ENCODE measurements at places on chromosomes 4 and X. TPM values are rescaled to one million over a fixed set of nuclear protein-coding genes. Genes with fewer than 3 reads are reported as not detected.

EDNRA gene
- polyA plus RNA-seq: not detected

DNA sequence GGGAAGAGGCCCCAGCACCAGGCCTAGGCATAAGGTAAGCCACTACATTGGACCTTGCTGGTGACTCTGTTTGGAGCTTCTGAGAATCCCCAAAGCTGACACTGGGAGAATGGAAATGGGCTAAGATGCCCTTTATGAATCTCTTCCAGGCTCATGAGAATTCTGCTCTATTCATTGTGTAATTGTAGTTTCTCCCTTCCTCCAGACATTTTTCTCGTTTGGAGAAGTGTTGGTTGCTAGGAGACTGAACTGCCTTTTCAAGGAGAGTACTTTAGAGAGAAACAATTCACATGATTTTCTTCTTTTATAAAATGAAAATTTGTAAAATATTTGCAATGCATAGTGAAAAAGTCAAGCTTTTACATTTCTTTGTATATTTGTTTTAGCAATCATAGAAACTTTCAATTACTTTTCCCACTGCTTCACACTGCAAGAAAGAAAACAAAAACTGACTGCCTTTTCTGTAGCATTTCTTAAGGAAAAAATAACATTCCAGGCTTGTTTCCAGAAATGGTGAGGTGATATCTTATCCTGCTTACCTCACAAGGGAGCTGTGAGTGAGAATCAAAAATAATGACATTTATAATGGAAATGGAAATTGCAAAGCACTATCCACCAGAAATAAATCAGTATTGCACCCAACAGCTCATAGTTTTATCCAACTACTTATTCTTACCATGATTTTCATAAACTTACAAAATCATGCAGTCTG lies 24.9 kb upstream of the DCHS2 start:
- no peak overlapping the region for H3K4me3 ChIP-seq
- peaks cover 5% of the 10 kb centered on the region for H3K27me3 ChIP-seq
- no peaks in the 10 kb centered on the region for H3K36me3 ChIP-seq
- H3K27ac ChIP-seq: no peak overlapping the region
- DNase-seq: no peak

DNA sequence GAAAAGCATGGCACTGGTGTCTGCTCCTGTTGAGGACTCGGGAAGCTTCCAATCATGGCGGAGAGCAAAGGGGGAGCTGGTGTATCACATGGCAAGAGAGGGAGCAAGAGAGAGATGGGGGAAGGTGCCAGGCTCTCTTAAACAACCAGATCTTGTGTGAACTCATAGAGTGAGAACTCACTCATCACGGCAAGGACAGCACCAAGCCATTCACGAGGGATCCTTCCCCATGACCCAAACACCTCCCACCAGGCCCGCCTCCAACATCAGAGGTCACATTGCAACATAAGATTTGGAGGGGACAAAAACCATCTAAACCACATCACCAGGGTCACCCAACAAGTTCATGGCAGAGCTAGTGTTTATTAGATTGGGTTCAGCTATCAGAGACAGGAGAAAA lies 218.7 kb upstream of the BCOR start:
- H3K36me3 ChIP-seq: no peaks in the 10 kb centered on the region
- no peaks in the 10 kb centered on the region for H3K4me1 ChIP-seq
- no peak overlapping the region for H3K27ac ChIP-seq

DNA sequence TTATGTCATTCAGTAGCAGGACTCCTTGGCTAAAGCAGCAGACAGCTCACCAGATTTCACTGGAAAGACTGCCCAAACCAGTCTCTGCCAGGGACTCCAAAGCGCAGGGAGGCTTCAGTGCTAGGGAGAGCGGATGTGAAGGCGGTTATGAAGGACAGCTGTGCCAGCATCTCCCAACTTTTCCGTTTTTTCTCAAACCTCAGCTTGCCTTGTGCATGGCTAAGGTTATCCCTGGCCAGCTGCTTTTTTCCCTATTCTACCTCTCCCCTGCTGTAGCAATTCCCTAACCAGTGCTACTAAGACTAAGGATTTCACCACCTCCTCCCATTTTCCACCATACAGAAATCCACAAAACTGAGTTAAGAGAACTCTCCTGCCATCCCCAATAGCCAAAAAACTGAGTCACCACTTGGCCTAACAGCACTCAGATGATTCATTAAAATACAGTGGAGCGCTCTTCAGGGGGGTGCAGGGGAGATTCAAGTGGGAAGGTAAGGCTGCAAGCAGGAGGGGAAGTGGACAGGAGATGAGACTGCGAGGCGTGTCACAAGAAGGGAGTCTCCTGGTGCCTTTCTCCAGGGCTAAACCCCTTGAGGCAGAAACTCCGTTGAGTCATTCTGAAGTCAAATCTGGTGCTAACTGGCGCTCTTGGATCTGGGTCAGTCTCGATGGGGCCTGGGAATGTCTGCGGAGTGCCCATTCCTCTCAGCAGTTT lies 90.7 kb downstream of the PALLD start:
- H3K4me3 ChIP-seq: no peak overlapping the region
- no peaks in the 10 kb centered on the region for H3K36me3 ChIP-seq
- H3K27me3 ChIP-seq: no peaks in the 10 kb centered on the region
- DNase-seq: no peak

GRCh38 chrX:154378799-154379568 lies at the start of gene EMD:
TSS of gene EMD (plus strand) at chrX:154379295. CDS start at chrX:154379485, 190 bp downstream.
- peaks cover 30% of the 10 kb centered on the region for H3K4me1 ChIP-seq
- DNase-seq: peak; percentile 98
- H3K36me3 ChIP-seq: no peaks in the 10 kb centered on the region
- peak within 1 kb of the TSS; percentile 97 for H3K27ac ChIP-seq
- H3K27me3 ChIP-seq: no peaks in the 10 kb centered on the region
- peak within 1 kb of the TSS; percentile 74 for H3K4me3 ChIP-seq

- H3K4me1 ChIP-seq: no peaks in the 10 kb centered on the region
- H3K36me3 ChIP-seq: no peaks in the 10 kb centered on the region
Measured at GRCh38 chr4:189121336-189121735, 819.3 kb upstream of the FRG1 start.

DNA sequence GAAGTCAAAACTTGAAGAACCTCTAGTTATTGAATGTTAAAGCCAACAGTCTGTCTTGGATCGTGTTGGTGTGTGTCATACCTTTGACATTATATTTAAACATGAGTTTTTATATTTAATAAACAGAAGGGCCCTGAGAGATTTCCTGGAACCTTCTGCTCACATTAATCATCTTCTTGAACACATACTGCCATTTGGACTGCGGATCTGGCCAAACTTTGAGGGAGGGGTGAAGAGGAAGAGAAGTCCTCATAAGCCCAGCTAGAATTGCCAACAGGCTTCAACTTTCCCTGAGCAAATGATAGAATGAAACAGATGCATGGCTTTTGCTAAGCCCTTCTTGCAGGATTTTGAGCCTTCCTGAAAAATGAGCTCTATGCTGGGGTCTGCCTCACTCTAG lies 27.4 kb downstream of the CCKAR start:
- H3K4me3 ChIP-seq: no peak overlapping the region
- no peaks in the 10 kb centered on the region for H3K27me3 ChIP-seq
- DNase-seq: no peak
- H3K4me1 ChIP-seq: no peaks in the 10 kb centered on the region

DNA sequence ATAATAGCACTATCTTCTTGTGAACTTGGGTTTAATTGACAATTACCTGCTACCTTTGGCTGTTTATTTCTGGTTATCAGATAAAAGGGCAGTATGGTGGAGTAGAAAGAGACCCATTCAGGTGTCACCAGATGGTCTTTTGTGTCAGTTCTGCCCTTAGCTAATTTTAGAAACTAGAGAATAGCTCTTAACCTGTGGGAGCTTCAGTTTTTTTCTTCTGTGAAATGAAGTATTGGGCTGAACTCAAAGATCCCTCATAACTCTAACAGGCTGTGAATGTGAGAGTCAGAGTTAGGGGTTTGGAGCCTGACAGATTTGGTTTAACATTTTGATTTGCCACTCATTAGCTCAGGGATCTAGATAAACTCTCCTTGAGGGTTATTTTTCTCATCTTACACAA lies 335.2 kb downstream of the PPP1R2C start:
- no peak for DNase-seq
- H3K27ac ChIP-seq: no peak overlapping the region
- no peaks in the 10 kb centered on the region for H3K27me3 ChIP-seq
- no peaks in the 10 kb centered on the region for H3K4me1 ChIP-seq

GRCh38 chrX:85026170-85026569 lies 22.5 kb downstream of the APOOL start:
- no peak overlapping the region for H3K4me3 ChIP-seq
- no peak for DNase-seq
- no peaks in the 10 kb centered on the region for H3K27me3 ChIP-seq
- no peaks in the 10 kb centered on the region for H3K4me1 ChIP-seq
- no peak overlapping the region for H3K27ac ChIP-seq

GRCh38 chr4:95515589-95515988 lies 33.2 kb downstream of the UNC5C start:
- DNase-seq: no peak
- H3K27me3 ChIP-seq: no peaks in the 10 kb centered on the region
- no peaks in the 10 kb centered on the region for H3K4me1 ChIP-seq
- no peaks in the 10 kb centered on the region for H3K36me3 ChIP-seq
- H3K4me3 ChIP-seq: no peak overlapping the region
- H3K27ac ChIP-seq: no peak overlapping the region

LRP2BP gene
- 0.59 TPM for polyA plus RNA-seq

KLB gene
- polyA plus RNA-seq: not detected

- no peak for DNase-seq
- H3K4me3 ChIP-seq: no peak overlapping the region
- H3K4me1 ChIP-seq: no peaks in the 10 kb centered on the region
- no peaks in the 10 kb centered on the region for H3K36me3 ChIP-seq
- H3K27ac ChIP-seq: no peak overlapping the region
Measured at GRCh38 chr4:165627548-165627947, 245.5 kb upstream of the TLL1 start.

CXCL1 gene
- not detected for polyA plus RNA-seq

- no peaks in the 10 kb centered on the region for H3K27me3 ChIP-seq
- no peaks in the 10 kb centered on the region for H3K4me1 ChIP-seq
- H3K27ac ChIP-seq: no peak overlapping the region
Measured at GRCh38 chr4:120447774-120448173, 381.1 kb upstream of the MAD2L1 start.

TNIP3 gene
- 7.0 TPM for polyA plus RNA-seq

HS3ST1 gene
- not detected for polyA plus RNA-seq

OPRPN gene
- not detected for polyA plus RNA-seq

PRKG2 gene
- 0.53 TPM for polyA plus RNA-seq

- peaks cover 40% of the 10 kb centered on the region for H3K4me1 ChIP-seq
- H3K4me3 ChIP-seq: no peak overlapping the region
- no peak for DNase-seq
- H3K27me3 ChIP-seq: no peaks in the 10 kb centered on the region
Measured at GRCh38 chr4:109589605-109590004, 29.6 kb downstream of the MCUB start.

DNA sequence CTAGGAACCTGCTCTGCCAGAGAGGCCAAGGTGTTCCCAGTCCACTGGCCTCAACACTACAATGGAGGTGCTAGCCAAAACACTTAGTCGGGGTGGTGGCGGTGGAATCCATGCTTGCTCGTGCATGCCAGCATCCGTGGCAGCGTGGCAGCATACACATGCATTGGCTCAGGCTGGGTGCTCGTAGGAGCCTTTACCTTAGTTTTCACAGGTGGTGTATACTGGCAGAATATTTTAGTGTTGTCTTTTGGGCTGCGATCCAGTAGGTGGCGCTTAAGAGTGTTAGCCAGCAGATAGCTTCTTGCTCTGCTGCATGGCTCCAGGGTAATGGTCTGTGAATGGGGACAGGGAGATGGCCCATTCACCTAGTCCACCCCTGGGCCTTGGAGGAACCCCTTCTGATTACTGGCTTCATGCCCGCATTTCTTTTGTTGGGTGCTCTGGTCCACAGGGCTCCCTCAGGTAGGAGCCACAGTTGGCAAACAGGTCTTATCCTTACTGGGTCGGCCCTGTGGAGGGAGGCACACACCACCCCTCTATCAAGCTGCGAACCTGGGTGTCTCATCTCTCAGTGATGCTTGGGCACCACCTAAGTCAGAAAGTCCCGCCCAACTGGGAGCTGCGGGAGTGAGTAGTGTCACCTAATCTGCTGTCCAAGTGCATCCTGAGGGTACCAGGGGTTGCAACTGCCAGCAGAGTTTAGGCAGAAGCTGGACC lies 40.0 kb downstream of the RIPPLY1 start:
- H3K4me3 ChIP-seq: no peak overlapping the region
- no peak overlapping the region for H3K27ac ChIP-seq
- DNase-seq: no peak
- no peaks in the 10 kb centered on the region for H3K36me3 ChIP-seq

DNA sequence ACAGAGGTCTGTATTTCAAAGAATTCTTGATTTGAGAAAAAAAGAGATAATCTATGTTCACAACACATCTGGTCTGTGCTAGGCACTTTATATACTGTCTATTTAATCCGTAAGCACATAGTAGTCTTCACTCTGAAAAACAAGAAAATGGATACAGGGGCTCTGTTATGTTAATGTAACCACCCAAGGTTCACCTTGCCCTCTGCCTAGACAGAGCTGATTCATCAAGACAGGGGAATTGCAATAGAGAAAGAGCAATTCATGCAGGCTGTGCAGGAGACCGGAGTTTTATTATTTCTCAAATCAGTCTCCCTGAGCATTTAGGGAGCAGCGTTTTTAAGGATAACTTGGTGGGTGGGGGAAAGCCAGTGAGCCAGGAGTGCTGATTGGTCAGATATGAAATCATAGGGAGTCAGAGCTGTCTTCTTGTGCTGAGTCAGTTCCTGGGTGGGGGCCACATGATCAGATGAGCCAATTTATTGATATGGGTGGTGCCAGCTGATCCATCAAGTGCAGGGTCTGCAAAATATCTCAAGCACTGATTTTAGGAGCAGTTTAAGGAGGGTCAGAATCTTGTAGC lies 92.9 kb upstream of the TNIP3 start:
- H3K4me1 ChIP-seq: peaks cover 45% of the 10 kb centered on the region
- no peak for DNase-seq
- no peak overlapping the region for H3K4me3 ChIP-seq
- no peak overlapping the region for H3K27ac ChIP-seq
- H3K36me3 ChIP-seq: no peaks in the 10 kb centered on the region
- H3K27me3 ChIP-seq: no peaks in the 10 kb centered on the region

DNA sequence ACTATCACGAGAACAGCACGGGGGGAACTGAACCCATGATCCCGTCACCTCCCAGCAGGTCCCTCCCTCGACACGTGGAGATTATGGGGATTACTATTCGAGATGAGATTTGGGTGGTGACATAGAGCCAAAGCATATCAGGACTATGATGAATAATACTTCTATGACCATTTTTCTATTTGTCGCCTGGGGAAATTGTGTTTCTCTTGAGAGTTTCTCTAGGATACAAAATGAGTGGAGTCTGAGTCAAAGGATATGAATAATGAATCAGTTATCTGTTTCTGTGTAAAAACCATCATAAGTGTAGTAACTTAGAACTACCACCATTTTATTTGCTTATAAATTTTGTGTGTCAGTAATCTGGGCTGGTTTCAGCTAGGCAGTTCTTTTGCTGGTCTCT lies 533.0 kb upstream of the ARX start:
- no peak overlapping the region for H3K4me3 ChIP-seq
- H3K27me3 ChIP-seq: no peaks in the 10 kb centered on the region
- no peaks in the 10 kb centered on the region for H3K36me3 ChIP-seq
- no peak for DNase-seq

GRCh38 chr4:48445704-48446103 lies 37.4 kb upstream of the SLC10A4 start:
- H3K36me3 ChIP-seq: no peaks in the 10 kb centered on the region
- no peaks in the 10 kb centered on the region for H3K27me3 ChIP-seq
- no peaks in the 10 kb centered on the region for H3K4me1 ChIP-seq
- no peak overlapping the region for H3K27ac ChIP-seq
- H3K4me3 ChIP-seq: no peak overlapping the region

PCYT1B gene
- polyA plus RNA-seq: not detected

GRCh38 chr4:89048906-89049601 lies 7.9 kb downstream of the FAM13A start:
- no peaks in the 10 kb centered on the region for H3K4me1 ChIP-seq
- no peak for DNase-seq
- H3K4me3 ChIP-seq: no peak overlapping the region
- H3K27ac ChIP-seq: no peak overlapping the region
- H3K36me3 ChIP-seq: no peaks in the 10 kb centered on the region
- no peaks in the 10 kb centered on the region for H3K27me3 ChIP-seq

SYTL5 gene
- polyA plus RNA-seq: not detected
